Prostate gland (tissue), 2 donors: ENCODE measurements at places on chromosomes 5 and 9. TPM values are rescaled to one million over a fixed set of nuclear protein-coding genes. Genes with fewer than 3 reads are reported as not detected.

GRCh38 chr5:34552686-34553085 is 103.4 kb upstream of the RAI14 start:
- H3K4me3 ChIP-seq, result no peak overlapping the region
- DNase-seq, result no peak
- no peak overlapping the region for H3K27ac ChIP-seq
- no peaks in the 10 kb centered on the region for H3K4me1 ChIP-seq
- no peaks in the 10 kb centered on the region for H3K36me3 ChIP-seq

- no peaks in the 10 kb centered on the region for H3K27me3 ChIP-seq
- no peak overlapping the region for H3K27ac ChIP-seq
- no peak overlapping the region for H3K4me3 ChIP-seq
- H3K36me3 ChIP-seq, result no peaks in the 10 kb centered on the region
- no peaks in the 10 kb centered on the region for H3K4me1 ChIP-seq
- no peak for DNase-seq
Observed at GRCh38 chr5:27855491-27855890, 817.1 kb upstream of the CDH9 start.

DNA sequence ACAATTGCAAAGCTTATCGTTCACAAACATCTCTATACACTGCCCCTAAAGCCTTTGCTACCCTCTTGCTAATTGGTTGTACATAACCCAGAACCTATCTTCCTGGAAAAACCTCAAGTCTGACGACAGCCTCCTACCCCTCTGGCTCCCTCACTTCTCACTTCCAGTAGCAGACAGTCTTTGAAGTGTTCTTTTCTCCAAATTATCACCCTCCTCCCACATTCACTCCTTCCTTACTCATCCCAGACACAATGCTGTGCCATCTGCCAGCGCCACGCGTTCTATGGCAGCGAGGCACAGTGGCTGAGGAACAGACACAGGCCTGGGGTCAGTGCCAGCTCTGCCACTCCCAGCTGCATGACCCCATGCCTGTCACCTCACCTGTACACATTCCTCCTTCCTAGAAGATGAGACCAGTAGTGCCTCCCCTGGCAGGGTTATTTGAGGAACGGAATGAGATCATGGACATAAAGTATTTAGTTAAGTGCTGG is 27.7 kb downstream of the CLTA start:
- H3K27me3 ChIP-seq, result no peaks in the 10 kb centered on the region
- H3K27ac ChIP-seq, result no peak overlapping the region
- H3K4me1 ChIP-seq, result no peaks in the 10 kb centered on the region
- DNase-seq, result no peak

DNA sequence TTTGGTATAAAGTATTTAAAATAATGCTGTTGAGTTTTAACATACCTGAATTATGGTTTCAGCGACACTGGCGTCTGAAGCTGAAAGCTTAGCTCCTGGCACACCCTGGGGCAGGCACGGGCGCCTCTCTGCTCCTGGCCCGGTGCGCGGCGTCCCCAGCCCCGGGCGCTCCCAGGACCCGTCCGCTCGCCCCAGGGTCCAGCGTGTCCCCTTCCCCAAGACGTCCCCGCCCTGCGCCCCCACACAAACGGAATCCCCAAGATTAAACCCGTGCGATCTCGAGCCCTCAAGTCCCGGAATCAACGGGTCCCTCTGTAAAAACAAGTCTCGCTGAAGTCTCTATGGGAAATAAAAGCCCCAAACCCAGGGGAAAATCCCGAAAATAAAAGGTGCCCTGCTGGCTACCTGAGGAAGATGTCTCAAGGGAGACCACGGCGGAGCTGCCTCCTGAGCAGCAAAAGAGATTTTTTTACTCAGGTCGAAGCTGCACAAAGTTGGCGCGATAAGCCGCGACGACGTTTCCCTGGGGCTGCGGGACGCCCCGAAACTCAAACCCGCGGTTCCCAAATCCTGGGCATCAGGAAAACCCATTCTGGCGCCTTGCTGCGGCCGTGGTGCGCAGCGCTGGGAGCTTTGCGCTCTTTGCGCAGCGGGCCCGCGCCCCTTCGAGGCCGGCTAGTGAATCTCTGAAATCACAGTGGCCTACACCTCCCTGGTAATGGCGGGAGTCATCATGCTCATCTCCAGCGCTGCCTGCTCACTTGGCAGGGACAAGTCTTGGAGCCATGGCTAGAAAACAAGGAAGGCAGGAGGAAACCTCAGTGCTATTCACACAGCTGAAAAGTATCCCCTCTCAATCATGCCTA is 6.3 kb upstream of the IFNA8 start:
- H3K27me3 ChIP-seq, result peaks cover 6% of the 10 kb centered on the region
- H3K36me3 ChIP-seq, result no peaks in the 10 kb centered on the region
- no peak for DNase-seq
- H3K4me3 ChIP-seq, result peak overlapping the region; percentile 7
- H3K27ac ChIP-seq, result no peak overlapping the region

DNA sequence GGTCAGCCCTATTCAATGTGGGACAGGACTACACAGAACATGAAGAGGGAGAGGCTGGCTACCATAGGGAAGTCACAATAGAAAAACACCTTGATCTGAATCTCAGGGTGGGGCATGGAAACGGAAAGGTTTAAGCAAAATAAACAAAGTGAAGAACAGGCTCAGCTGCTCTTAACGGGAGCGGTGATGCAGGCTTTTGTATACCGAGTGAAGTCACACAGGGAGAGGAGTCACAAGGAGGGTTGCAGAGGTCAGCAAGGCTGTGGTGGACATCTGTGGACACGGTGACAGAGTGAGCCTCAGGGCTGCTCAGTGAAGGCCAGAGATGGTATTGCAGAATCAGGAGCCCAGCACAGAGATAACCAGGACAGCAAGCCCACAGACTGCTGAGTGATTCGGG is 30.6 kb upstream of the SEMA4D start:
- H3K27me3 ChIP-seq, result no peaks in the 10 kb centered on the region
- DNase-seq, result no peak
- no peaks in the 10 kb centered on the region for H3K36me3 ChIP-seq
- H3K27ac ChIP-seq, result no peak overlapping the region

GRCh38 chr5:36217567-36217966 is 24.2 kb downstream of the NADK2 start:
- H3K27me3 ChIP-seq, result no peaks in the 10 kb centered on the region
- DNase-seq, result no peak
- H3K36me3 ChIP-seq, result no peaks in the 10 kb centered on the region
- H3K4me3 ChIP-seq, result no peak overlapping the region

GRCh38 chr9:21668516-21668915 is 133.9 kb upstream of the MTAP start:
- no peak overlapping the region for H3K27ac ChIP-seq
- H3K4me1 ChIP-seq, result no peaks in the 10 kb centered on the region
- H3K27me3 ChIP-seq, result no peaks in the 10 kb centered on the region
- H3K4me3 ChIP-seq, result no peak overlapping the region

DNA sequence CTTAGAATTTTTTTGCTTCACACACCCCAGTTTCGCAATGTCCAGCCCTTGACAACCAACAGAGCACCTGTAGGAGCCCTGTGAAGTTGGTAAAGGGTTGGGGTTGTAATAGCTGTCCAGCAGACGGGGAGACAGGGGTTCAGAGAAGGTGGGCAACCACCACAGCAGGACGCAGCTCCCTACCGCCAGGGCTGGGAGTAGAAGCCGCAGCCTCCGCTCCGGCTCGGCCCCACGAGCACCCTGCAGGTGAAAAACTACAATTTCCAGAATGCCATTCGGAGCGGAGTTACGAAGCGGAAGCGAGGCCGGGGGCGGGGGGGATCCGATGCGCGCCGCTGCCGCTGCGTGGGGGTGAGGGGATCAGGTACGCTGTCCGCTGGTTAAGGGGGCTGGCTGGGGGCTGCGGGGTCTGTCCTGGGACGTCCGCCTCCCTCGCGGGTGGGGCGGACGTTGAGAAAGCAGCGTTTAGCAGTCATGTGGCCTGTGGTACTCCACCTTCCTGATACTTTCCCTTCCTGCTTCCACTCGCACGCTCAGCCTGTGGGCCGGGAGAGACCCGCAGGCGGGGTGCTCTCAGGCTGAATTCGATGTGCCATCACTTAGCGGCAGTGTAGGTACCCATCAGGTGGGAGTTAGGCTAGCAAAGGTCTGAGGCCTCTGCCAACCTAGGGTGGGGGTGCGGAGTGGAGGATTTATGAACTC is at the start of gene TRMT10B:
TSS of gene TRMT10B (plus strand) at position 317 of the 702 bp plus-strand sequence. CDS start 8,127 bp downstream, outside the sequence.
- no peaks in the 10 kb centered on the region for H3K36me3 ChIP-seq
- no peaks in the 10 kb centered on the region for H3K4me1 ChIP-seq
- DNase-seq, result peak; percentile 40
- peak within 1 kb of the TSS; percentile 90 for H3K27ac ChIP-seq

DNA sequence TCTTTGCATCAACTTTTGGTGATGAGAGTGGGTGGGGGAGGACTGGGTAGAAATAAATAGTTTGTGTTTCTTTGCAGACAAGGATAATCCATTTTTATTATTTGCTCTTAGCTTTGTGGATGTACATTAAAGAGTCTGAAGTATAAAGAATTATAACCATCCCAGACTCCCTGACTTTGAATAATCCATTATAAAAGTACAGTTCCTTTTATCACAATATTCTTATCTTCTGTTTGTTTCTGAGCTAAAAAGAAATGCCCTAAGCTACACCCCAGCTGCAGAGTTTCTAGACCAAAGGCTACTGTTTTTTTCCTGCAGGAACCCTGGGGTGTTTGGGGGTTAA is 77.9 kb downstream of the NDFIP1 start:
- no peaks in the 10 kb centered on the region for H3K36me3 ChIP-seq
- no peak overlapping the region for H3K4me3 ChIP-seq
- H3K4me1 ChIP-seq, result no peaks in the 10 kb centered on the region
- peak overlapping the region; percentile 17 for H3K27ac ChIP-seq
- H3K27me3 ChIP-seq, result no peaks in the 10 kb centered on the region

DNA sequence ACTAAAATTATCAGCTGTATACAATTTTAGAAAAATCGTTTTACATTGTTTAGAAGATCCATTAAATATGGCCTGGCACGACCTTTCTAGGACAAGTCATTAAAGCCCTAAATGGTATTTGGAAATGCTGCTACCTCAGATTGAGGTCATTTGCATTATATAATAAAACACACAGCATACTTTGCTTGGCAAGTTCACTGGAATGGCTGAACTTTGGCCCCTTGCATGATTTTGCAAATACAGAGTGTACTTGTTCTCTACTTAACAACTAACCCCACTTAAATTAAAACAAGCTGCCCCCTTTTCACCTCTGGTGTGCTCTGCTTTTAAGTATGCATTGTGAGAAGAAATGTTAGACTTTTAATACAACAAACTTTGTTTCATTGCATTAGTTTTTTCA is 860.1 kb downstream of the PTPRD start:
- no peaks in the 10 kb centered on the region for H3K27me3 ChIP-seq
- peak overlapping the region; percentile 2 for H3K27ac ChIP-seq
- H3K36me3 ChIP-seq, result no peaks in the 10 kb centered on the region
- no peak for DNase-seq
- H3K4me1 ChIP-seq, result no peaks in the 10 kb centered on the region

GRCh38 chr9:110031511-110032173 is 176.3 kb downstream of the C9orf152 start:
- no peaks in the 10 kb centered on the region for H3K4me1 ChIP-seq
- H3K27me3 ChIP-seq, result no peaks in the 10 kb centered on the region
- H3K4me3 ChIP-seq, result no peak overlapping the region
- no peaks in the 10 kb centered on the region for H3K36me3 ChIP-seq
- no peak for DNase-seq

GRCh38 chr9:95140821-95141220 is 176.7 kb downstream of the FANCC start:
- no peaks in the 10 kb centered on the region for H3K27me3 ChIP-seq
- no peak overlapping the region for H3K4me3 ChIP-seq
- DNase-seq, result no peak

DNA sequence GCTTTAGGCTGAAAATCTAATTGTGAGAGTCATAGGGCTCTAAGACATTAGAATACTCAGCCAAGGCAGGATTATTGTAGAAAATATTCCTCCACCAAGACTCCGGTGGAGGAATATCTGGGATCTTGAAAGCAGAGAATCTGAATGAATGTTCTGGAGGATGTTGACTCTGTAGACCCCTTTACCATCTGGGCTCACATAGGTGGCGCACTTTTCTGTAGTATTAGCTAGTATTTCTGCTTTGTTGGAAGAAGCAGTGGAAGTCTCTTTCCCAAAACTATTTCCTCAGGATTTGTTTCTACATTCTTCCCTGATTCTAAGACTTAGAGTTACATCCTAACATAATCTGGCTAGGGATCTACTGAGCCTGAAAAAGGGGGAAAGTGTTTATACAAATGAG is 752.4 kb upstream of the SEMA6A start:
- H3K4me3 ChIP-seq, result no peak overlapping the region
- H3K27ac ChIP-seq, result no peak overlapping the region
- DNase-seq, result no peak
- no peaks in the 10 kb centered on the region for H3K36me3 ChIP-seq

DNA sequence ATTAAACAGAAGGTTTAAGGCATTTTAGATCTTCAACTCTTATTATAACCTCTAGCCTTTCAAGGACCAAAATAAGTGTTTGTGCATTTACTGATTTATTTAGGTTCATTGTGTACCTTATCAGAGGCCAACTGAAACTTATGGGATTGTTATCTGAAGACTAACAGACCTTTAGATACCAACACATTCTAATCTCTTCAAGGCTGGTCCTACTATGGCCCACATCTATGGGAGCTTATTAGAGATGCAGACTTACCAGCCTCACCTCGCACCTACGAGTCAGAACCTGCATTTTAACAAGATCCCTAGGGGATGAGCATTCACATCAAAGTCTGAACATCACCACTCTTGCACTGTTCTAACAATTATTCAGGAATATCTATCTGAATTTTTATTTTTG is 1.9 kb downstream of the IARS1 start:
- H3K27ac ChIP-seq, result no peak overlapping the region
- no peak overlapping the region for H3K4me3 ChIP-seq
- no peaks in the 10 kb centered on the region for H3K27me3 ChIP-seq

DNA sequence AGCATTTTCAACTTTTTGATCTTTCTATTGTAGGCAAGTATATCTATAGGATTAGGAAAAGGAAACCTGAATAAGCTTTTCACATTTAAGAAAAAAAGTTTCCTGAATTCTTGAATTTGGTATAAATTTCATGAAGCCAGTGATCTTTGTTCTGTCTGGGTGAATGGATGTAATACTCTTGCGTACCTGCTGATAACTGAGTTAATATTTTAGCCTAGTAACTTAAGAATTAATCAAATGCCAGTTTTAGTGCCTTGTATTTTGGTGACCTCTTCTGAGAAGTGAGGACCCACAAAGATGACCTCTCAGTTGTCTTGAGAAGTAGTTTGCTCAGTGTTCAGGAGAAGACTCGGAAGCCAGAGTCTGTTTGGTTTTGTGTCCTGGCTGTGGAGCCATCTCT is 77.9 kb downstream of the UHRF2 start:
- no peaks in the 10 kb centered on the region for H3K27me3 ChIP-seq
- no peaks in the 10 kb centered on the region for H3K36me3 ChIP-seq
- no peaks in the 10 kb centered on the region for H3K4me1 ChIP-seq

GRCh38 chr5:81205058-81205457 is 28.1 kb upstream of the CKMT2 start:
- no peak overlapping the region for H3K27ac ChIP-seq
- H3K27me3 ChIP-seq, result no peaks in the 10 kb centered on the region
- no peak overlapping the region for H3K4me3 ChIP-seq
- H3K36me3 ChIP-seq, result no peaks in the 10 kb centered on the region
- no peak for DNase-seq
- H3K4me1 ChIP-seq, result no peaks in the 10 kb centered on the region

- H3K36me3 ChIP-seq, result no peaks in the 10 kb centered on the region
- DNase-seq, result no peak
- H3K27me3 ChIP-seq, result no peaks in the 10 kb centered on the region
- no peak overlapping the region for H3K4me3 ChIP-seq
- no peak overlapping the region for H3K27ac ChIP-seq
Observed at GRCh38 chr5:140327589-140327988, 18.8 kb downstream of the HBEGF start.

Gene LIX1
- 1.0 TPM for total RNA-seq

Gene PCDHGB2
- total RNA-seq, result 10.5 TPM

Gene ZNF474
- total RNA-seq, result 1.7 TPM

Gene MAMDC2
- 33.8 TPM for total RNA-seq

Gene SPINK6
- not detected for total RNA-seq
